ENCODE measurements at places on chromosomes 2 and 18.

DNA sequence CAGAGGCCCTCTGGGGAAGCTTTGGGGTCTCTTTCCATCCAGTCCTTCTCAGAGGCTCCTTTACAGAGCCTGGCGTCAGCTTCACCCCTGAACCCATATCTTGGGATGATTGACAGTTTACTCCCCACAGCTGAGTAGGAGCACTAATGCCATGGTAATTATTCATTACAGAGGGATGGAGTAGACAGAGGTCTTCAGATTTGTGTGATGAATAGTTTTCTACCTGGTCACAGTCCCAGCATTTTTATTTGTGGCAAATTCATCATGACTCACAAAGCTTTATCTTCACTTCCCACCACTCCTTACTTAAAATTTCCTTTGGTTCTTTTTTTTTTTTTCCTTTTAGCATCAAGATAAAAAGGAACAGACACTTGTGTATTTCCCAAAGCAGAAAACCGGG is 104.2 kb downstream of the CCDC85A start:
- no peak for DNase-seq

DNA sequence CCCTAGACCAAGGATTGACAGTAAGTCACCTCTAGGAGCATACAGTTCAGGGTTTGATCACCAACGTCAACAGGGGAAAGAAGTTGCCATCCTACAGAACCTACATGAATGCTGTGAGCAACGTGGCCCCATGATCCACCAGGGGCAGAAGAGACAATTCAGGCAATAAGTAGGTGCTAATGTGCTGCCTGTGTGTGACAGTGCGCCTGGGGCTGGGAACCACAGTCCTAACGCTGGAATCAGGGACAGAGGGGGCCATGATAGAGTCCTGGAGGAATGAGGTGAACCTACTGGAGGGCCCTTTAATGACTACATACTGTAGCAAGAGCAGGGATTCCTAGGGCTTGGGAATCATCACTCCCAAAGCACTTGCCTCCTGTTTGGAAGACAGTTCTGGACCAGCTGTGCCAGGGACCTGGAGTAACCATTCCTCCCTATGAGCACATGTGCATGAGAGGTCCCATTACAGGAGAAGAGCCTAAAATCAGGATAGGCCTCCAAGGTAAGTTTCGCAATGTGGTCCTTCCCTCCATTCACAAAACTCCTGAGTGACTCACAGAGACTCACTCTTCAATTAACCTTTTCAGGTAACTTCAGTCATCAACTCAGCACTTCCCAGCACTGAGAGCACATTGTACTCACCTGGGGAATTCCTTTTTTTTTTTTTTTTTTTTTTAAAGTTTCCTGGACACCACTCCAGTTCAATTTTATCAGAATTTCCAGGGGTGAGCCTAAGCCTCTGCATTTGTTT is 214.0 kb downstream of the TMEM163 start:
- no peak for DNase-seq

- no peak for DNase-seq
Measured at GRCh38 chr2:165497659-165498317, 28.3 kb downstream of the CSRNP3 start.

- no peak for DNase-seq
Measured at GRCh38 chr2:43437363-43437762, 158.5 kb downstream of the THADA start.

DNA sequence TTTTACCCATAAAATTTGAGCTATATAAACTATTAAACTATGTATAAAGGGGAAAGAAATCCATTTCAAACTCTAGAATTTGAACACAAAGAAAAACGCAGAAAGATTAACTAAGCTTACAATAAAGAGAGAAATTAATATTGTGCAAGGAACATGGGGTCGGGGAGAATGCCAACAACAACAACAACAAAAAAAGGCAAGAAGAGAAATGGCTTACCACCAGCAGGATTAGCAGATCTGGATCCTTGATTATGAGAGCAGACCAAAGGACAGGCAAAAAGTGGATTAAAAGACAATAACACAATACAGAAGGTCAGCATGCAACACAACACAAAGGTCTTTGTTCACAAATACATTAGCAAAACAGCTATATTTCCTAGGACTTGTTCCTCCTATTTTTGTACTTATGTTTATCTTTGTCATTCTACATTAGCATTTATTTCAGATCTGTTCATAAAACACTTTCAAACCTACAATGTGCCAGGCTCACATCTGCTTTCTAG is 103.4 kb upstream of the RNU4ATAC start:
- DNase-seq: no peak

DNA sequence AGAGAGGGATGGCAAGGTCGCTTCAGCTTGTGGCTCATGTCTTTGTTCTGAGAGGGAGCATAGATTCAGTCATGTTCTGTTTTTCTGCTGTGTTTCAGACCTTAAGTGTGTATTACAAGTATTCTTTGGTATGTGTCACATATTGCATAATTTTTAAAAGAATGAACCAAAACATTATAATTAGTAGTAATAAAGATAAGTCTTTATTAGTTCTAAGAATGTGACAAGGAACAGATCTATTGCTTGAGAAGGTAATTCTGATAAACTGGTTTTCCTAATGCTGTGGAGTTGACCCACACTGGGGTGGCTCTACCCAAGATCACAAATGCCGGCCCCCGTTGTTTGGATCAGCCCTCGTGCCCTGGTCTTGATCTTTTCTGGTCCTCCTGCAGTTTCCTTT is 124.3 kb upstream of the FOSL2 start:
- no peak for DNase-seq

GRCh38 chr18:42675810-42676209 is 439.7 kb downstream of the RIT2 start:
- peak; percentile 85 for DNase-seq

GRCh38 chr18:29651122-29651680 is 1391.3 kb downstream of the DSC3 start:
- DNase-seq: no peak

DNA sequence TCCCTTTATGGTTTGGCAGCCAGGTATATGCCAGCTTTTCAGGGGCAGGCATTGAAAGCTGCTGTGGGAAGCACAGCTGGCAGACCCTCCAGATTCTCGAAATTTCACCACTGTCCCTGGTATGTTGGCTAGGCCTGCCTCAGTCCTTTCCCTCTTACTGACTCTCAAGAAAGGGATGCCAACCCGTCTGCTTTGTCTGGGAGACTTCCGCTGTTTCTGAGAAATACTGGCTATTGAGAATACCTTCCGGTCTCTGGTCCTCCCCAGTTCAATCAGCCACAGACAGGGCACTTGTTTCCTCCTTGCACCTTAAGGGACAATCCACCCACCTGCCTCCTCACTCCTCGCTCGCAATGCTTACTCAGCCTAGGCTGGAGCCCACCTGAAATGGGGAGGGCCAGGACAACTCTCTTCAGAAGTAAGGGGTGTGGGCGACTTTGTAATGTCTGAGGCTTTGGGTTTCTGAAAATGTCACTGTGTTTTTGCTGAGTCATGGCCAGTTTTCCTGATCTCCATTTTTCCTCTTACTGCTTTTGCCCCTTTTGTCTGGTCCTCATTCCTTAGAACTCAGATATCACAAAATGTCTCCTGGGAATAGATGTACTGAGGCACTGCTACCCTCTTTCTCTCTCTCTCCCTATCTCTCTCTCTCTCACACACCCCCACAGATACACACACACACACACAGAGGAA is 571.1 kb downstream of the TNS1 start:
- no peak for DNase-seq

GRCh38 chr2:169743549-169743948 is 9.9 kb downstream of the KLHL23 start:
- DNase-seq: no peak

GRCh38 chr2:26807788-26808460 is 22.1 kb downstream of the CENPA start:
- no peak for DNase-seq

DNA sequence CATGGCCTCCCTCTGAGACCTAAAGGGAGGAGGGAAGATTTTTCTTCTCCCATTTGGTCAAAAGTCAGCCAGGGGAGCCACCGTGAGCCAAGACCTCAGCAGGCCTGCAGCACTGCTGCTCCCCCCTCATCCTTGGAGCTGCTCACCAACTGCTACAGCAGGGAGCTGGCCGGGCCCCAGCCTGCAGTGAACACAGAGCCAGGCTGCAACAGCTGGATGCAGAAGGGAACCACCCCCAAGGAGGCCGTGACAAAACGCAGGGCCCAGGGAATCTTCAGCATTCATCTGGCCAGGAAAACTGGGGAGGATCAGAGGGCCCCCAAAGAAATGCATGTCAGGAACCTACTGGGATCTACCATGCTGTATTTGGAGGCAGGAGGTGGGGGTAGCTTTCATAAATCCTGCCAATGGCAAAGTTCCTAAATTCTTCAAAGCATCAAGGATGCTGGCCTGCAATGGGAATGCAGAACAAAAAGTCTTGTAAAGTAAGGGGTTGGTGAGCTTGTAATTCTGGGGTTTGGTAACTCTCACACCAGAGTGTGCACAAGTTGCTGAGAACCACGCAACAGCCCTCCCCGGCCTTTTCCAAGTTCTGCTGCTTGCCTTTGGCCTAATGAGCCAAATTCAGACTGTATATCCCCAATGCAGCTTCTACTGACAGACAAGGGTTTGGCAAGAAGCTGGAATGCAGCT is 61.0 kb downstream of the CACNB4 start:
- no peak for DNase-seq

DNA sequence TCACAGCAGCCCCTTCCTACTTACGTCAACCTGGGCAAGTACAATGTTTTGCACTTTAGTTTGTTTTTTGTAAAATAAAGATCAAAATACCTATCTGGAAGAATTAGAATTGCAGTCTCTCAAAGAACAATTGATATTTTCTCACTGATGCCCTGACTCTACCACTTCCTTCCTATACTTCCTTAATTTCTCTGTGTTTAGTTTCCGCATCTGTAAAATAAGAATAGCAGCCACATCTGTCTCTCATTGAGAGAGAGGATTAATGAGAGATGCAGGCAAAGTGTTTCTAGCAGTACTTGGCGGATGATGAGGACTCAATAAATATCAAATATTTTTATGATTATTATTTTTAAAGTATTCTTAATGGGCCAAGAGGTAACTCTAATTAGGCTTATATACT is 122.6 kb upstream of the PIEZO2 start:
- no peak for DNase-seq

DNA sequence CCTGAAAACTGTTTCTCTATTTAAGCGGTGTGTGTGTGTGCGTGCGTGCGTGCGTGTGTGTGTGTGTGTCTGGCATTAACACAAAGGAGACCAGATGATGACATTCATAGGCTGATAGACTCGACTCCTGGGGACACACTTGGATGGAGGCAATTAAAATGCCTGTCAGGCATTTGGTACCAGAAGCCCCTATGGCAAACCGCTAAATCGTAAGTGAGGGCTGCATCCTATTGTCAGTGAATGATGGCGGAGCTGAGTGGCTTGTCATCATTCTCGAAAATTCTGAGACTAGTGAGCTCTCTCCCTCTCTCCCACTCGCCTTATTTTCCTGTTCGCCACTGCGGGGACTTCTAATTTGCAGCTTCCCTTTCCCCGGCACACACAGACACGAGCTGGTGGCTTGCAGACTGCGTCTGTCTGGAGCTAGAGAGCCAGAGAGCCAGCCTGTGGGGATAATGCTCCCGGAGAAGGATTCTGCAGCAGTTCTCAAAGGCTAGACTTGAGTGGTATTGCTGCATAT is 155.4 kb downstream of the MAP2 start:
- no peak for DNase-seq

- DNase-seq: peak; percentile 15
Measured at GRCh38 chr18:21489119-21489750, 111.3 kb downstream of the ESCO1 start.

- no peak for DNase-seq
Measured at GRCh38 chr2:235411905-235412485, 81.8 kb upstream of the AGAP1 start.

GRCh38 chr2:42937171-42937875 is 144.9 kb upstream of the HAAO start:
- no peak for DNase-seq

- DNase-seq: no peak
Measured at GRCh38 chr2:30406853-30407252, 40.2 kb upstream of the LCLAT1 start.

GRCh38 chr2:43265001-43265400 is 38.6 kb upstream of the ZFP36L2 start:
- DNase-seq: no peak

- DNase-seq: no peak
Measured at GRCh38 chr2:49972699-49973098, 818.4 kb upstream of the FSHR start.

DNA sequence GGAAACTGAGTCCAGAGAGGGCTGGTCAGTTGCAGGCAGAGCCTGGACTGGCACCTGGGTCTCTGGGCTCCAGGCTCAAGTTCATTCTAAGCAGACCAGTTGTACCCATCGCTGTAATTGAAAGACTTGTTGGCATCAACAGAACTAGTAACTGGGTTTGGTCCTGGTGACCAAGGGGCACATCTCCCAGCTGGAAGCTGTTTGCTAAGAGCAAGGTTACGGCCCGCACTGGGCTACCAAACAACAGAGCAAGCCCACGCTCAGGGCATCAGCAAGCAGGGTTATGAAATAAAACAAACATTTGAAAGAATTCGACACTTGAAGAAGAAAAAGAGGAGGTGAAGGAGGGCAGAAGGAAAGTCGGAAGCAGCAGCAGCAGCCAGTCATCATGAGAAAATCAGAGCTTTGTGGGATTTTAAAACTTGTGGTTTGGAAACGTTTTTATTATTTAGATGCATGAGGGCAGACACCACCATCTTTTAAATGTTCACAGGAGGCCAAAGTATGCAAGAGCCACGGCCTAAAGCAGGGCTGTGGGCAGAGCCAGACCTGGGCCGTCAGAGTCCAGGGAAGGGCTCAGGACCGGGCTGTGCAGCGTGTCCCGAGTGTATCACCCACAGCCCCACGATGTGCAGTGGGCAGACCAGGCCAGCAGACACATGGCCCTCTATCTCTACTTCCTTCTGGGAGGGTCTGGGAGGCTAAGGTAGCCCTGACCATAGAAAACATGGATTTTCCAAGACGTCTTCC is 220.3 kb downstream of the BCL2 start:
- DNase-seq: no peak

GRCh38 chr18:21760321-21760720 is 19.7 kb downstream of the MIB1 start:
- DNase-seq: no peak

DNA sequence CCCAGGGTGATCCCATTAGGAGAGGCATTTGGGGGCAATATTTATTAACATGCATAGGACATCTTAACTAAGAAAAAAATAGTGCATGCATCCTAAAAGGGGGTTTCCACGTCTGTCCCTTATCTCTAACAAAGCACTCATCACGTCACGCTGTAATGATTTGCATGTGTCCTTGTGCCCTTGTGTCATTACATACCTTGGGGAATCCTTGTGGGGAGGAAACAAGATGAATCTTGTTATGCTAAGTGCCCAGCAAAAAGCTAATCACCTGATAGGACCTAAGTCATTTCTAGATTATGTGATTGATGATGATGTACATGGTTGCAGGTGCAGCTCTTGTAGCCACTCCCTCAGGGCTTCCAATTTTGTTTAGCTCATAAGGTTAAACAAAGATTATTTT is 250.9 kb downstream of the FBXO15 start:
- no peak for DNase-seq

- no peak for DNase-seq
Measured at GRCh38 chr2:7559791-7560190, 642.6 kb downstream of the RNF144A start.

GRCh38 chr2:211161236-211161635 is 604.8 kb downstream of the CPS1 start:
- no peak for DNase-seq

- no peak for DNase-seq
Measured at GRCh38 chr2:237230355-237230754, 144.7 kb downstream of the COPS8 start.

- no peak for DNase-seq
Measured at GRCh38 chr2:28684142-28684858, 67.3 kb upstream of the PPP1CB start.

- DNase-seq: no peak
Measured at GRCh38 chr2:238668426-238668825, 179.5 kb upstream of the TWIST2 start.

- DNase-seq: no peak
Measured at GRCh38 chr18:50721451-50722120, 98.2 kb downstream of the MRO start.
